ENCODE measurements at places on chromosomes 6 and 20. TPM values are rescaled to one million over a fixed set of nuclear protein-coding genes. Genes with fewer than 3 reads are reported as not detected.
A peak's percentile ranks its signal among the peaks of the same experiment; 100 is the strongest.

GRCh38 chr6:2623295-2623694 lies 127.4 kb downstream of the MYLK4 start:
- peak; percentile 76 for DNase-seq
- no peak overlapping the region for H3K4me3 ChIP-seq
- H3K4me1 ChIP-seq: no peaks in the 10 kb centered on the region
- H3K27ac ChIP-seq: no peak overlapping the region
- no peaks in the 10 kb centered on the region for H3K36me3 ChIP-seq

DNA sequence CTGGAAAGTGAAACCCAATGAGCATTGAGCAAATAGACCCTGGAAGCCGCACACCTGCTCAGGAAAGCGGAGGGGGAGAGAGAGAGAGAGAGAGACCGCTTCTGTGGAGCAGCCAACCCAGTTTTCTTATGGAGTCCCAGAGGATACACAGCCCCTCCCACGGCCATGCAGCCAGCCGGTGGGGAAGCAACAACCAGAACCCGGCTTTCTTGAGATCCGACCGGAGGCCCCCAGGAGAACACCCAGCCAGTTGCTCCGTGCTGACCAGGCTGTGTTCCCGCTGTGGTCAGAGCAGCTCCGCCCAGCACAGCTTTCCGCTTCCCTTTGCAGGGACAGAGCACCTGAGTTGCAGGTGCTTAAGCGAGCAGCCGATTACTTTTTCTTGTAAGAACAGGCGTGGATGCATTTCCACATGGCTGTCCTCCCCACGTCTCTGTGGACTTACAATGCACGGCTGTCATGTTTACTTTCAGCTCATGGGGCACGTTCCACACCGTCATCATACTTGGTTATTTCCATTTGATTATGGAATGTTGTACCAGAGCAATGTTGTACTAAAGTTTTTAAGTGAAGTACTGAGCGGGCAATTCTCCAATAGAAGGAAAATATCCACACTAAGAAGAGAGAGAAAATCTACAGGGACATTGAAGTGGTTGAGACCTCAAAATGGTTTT lies 381.9 kb downstream of the THBS2 start:
- DNase-seq: no peak
- H3K27me3 ChIP-seq: no peaks in the 10 kb centered on the region
- no peak overlapping the region for H3K27ac ChIP-seq
- H3K4me3 ChIP-seq: no peak overlapping the region
- no peaks in the 10 kb centered on the region for H3K36me3 ChIP-seq
- no peaks in the 10 kb centered on the region for H3K4me1 ChIP-seq

DNA sequence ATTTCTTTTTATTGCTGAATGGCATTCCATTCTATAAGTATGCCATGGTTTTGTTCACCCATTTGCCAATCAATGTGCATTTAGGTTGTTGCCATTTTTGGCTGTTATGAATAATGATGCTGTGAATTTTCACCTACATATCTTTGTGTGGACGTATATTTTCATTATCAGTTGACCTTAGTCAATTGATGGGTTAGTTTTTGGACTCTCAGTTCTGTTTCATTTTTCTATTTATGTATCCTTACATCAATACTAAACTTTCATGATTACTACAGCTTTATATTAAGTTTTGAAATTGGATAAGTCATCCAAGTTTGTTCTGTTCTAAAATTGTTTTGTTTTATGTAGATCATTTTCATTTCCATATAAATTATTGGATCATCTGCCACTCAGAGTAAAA lies 261.9 kb upstream of the CNR1 start:
- no peaks in the 10 kb centered on the region for H3K4me1 ChIP-seq
- no peaks in the 10 kb centered on the region for H3K27me3 ChIP-seq
- H3K36me3 ChIP-seq: no peaks in the 10 kb centered on the region
- no peak overlapping the region for H3K27ac ChIP-seq
- DNase-seq: no peak

The SLC22A16 gene
- not detected for total RNA-seq

The TTBK1 gene
- total RNA-seq: 1.0 TPM

DNA sequence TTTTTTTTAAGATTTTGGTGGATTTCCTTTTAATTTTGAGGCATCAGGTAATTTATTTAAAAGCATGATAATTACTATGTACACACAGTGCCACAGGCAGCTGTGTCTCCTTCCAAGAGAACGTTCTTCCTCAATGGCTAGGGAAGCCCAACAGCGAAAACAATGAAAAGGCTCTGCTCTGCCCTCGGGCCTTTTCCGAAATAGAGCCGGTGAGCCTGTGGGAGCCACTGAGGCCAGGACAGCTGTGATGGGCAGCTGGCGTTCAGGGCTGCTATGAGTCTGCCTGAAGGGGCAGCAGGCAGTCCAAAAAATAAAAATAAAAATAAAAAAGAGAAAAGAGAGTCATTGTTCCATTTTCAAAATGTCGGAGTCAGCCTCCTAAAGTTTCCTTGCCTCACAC lies 443.8 kb downstream of the KIF16B start:
- H3K4me3 ChIP-seq: no peak overlapping the region
- no peaks in the 10 kb centered on the region for H3K27me3 ChIP-seq
- no peak for DNase-seq
- no peak overlapping the region for H3K27ac ChIP-seq

The BMP2 gene
- total RNA-seq: 57.3 TPM

- no peaks in the 10 kb centered on the region for H3K36me3 ChIP-seq
- no peak overlapping the region for H3K27ac ChIP-seq
- peak overlapping the region; percentile 23 for H3K4me3 ChIP-seq
These were observed 104.9 kb upstream of the PRDM1 start for GRCh38 chr6:105981002-105981887.

GRCh38 chr6:149935246-149935645 lies 6.6 kb upstream of the ULBP2 start:
- H3K27ac ChIP-seq: no peak overlapping the region
- H3K27me3 ChIP-seq: peaks cover 37% of the 10 kb centered on the region
- no peak overlapping the region for H3K4me3 ChIP-seq
- peaks cover 9% of the 10 kb centered on the region for H3K4me1 ChIP-seq
- no peaks in the 10 kb centered on the region for H3K36me3 ChIP-seq

DNA sequence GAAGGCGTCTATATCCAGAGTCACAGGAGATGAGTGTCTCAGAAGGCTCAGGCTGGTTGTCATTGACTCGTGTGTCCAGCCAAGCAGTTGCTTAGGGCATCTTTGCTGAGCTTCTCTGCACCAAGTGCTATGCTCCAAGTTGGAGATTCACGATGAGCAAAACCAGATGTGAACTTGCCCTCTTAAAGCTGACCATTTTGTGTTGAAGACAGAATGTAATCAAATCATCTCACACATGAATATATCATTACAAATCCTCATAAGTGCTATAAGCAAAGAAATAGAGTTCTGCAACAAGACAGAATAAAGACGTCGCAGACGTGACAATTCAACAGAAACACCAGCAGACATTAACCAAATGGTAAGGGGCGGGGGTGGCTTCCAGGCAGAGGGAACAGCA lies 103.9 kb downstream of the ALDH8A1 start:
- H3K4me1 ChIP-seq: no peaks in the 10 kb centered on the region
- H3K36me3 ChIP-seq: no peaks in the 10 kb centered on the region
- H3K27me3 ChIP-seq: no peaks in the 10 kb centered on the region
- no peak overlapping the region for H3K4me3 ChIP-seq
- H3K27ac ChIP-seq: no peak overlapping the region

The TENT5A gene
- total RNA-seq: 20.1 TPM

DNA sequence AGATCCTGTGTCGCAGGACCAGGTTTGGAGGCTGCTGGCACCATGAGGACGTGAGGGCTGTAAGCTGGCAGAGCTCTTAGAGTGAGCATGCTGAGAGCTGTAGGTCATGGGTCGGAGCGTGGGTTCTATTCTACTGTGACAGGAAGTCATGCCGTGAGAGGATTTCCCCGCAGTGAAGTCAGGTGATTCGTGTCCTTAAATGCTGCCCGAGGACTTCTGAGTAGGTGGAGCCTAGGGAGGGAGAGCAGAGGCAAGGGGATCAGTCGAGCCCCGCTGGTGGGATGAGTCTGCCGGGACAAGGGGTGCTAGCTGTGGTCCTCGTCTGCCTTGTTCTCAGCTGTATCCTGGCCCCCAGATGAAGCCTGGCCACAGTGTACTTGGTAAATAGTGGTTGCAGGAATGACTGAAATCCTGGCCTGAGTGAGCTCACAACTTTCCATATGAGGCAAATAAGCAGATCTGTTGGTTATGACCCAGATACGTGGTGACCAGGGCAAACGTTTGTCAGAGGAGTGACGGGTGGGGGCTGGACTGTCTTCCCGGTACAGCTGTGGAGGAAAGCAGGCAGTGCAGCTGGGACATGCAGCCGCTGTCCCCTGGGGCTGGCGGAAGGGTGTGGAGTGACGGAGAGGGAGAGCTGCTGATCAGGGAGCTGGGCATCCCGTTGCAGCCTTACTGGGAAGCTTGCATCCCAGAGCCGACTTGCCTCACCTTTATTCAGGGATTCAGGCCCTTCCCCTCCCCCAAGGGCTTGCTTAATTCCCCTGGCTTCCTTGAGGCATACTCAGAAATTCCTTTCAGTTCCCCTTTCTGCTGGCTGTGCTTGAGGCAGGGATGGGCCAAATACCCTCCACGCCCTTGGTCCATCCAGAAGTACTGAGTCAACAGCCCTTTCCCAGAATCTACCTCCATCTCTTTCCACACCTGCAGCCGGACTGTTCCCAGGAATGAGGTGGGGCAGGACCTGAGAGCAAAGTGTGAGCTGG lies 250.9 kb upstream of the RREB1 start:
- peak overlapping the region; percentile 81 for H3K27ac ChIP-seq
- H3K36me3 ChIP-seq: no peaks in the 10 kb centered on the region
- H3K4me3 ChIP-seq: no peak overlapping the region
- H3K27me3 ChIP-seq: no peaks in the 10 kb centered on the region
- peak; percentile 79 for DNase-seq

DNA sequence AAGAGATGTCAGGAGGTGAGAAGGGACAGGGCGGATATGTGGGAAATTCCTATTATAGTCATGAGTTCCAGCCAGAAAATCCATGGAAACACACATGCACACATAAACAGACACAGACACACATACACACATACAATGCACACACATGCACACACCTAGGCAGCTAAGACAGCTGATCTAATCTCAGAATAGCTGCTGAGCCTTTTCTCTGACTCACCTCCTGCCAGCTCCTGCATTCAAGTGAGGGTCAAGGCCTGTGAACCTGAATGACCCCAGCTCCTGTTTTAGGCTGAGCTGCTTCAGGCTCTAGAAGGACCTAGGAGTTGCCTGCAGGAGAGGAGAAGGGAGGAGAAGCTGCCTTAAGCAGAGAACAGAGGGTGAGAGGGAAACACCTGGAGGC lies 21.6 kb upstream of the RAET1L start:
- H3K36me3 ChIP-seq: no peaks in the 10 kb centered on the region
- no peak for DNase-seq
- H3K4me1 ChIP-seq: no peaks in the 10 kb centered on the region
- no peak overlapping the region for H3K4me3 ChIP-seq
- peaks cover 2% of the 10 kb centered on the region for H3K27me3 ChIP-seq
- no peak overlapping the region for H3K27ac ChIP-seq

GRCh38 chr6:6696867-6697531 lies 108.5 kb downstream of the LY86 start:
- H3K36me3 ChIP-seq: no peaks in the 10 kb centered on the region
- H3K4me3 ChIP-seq: no peak overlapping the region
- peak; percentile 87 for DNase-seq
- peaks cover 36% of the 10 kb centered on the region for H3K4me1 ChIP-seq
- no peaks in the 10 kb centered on the region for H3K27me3 ChIP-seq

- no peaks in the 10 kb centered on the region for H3K27me3 ChIP-seq
- H3K4me1 ChIP-seq: no peaks in the 10 kb centered on the region
- peak; percentile 63 for DNase-seq
- H3K4me3 ChIP-seq: peak overlapping the region; percentile 24
- no peaks in the 10 kb centered on the region for H3K36me3 ChIP-seq
These were observed 63.7 kb upstream of the CD2AP start for GRCh38 chr6:47413752-47414422.

DNA sequence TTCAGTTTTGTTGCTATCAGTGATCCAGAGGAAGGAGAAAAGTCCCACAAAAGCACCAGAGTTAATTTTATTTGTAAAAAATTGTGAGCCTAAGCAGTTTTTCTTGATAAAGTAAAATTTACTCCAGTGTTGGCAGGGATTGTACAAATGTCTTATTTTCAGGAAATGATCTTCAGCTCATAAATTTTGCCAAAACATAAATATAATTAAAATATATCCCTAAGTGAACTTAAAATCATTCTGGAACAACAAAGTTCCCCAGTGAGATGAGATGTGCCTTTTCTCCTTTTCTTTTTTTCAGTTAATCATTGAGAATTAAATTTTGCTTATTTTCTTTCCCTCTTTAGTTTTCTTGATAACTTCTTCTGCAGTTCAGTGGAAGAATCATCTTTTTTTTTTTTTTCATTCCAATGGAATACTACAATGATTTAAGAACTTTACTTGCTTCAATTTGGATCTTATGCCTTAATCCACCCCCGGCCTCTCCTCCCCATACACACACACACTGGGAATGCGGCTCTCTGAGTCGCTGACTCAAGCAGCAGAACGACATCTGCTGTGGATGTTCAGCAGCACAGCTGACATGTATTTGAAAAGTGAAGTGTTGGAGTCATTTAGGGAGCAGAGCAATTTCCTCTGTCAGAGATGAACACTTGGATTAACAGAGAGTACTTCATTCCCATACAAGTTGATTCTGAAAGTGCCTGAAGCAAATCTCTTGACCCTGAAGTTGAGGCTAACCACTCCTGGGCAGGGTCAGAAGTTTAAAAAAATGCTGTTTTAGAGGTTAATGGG lies 27.7 kb upstream of the LAMA4 start:
- H3K4me1 ChIP-seq: no peaks in the 10 kb centered on the region
- DNase-seq: peak; percentile 35
- no peaks in the 10 kb centered on the region for H3K36me3 ChIP-seq
- H3K27me3 ChIP-seq: no peaks in the 10 kb centered on the region
- no peak overlapping the region for H3K4me3 ChIP-seq
- peak overlapping the region; percentile 22 for H3K27ac ChIP-seq

- no peak overlapping the region for H3K4me3 ChIP-seq
- DNase-seq: no peak
- H3K27ac ChIP-seq: no peak overlapping the region
- H3K27me3 ChIP-seq: no peaks in the 10 kb centered on the region
These were observed 20.9 kb upstream of the KCNG1 start for GRCh38 chr20:51043811-51044210.

The KHDC1L gene
- not detected for total RNA-seq

DNA sequence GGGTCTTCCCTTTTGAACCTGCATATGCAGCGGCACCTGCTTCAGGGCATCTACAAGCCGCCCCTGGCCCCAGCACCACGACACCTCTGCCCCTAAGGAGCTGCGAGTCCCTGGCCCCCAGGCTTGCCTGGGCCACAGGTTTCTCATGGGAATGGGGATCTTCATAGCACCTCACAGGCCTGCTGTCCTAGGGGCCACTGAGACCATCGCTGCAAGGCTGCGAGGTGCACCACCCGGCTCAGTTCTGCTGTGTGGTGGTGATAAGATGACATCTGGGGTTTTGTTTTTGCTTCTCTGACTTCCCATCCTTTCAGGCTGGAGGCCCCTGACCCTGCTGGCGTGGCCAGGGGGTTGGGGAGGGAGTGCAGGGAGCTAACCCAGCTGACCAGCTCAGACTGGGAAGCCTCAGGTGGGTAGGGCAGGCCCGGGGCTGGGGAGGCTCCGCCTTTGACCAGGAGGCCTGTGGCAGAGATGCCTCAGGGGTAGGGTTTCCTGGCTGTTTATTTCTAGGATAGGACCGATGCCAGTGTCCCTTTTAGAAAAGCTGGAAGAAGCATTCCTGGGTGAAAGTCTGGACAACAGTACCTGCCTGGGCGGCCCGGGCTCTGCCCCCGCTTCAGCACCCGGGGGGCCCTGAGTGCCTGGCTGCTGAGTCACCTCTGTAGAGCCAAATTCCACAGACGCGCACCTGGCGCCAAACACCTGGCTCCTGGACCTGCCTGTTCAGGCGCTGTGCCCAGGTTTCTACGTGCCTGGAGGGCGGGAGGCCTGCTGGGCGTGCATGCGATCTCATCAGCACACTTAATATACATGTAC lies 264.7 kb downstream of the DLL1 start:
- H3K27me3 ChIP-seq: peaks cover 11% of the 10 kb centered on the region
- H3K27ac ChIP-seq: no peak overlapping the region
- H3K4me3 ChIP-seq: no peak overlapping the region
- peak; percentile 45 for DNase-seq
- H3K4me1 ChIP-seq: peaks cover 18% of the 10 kb centered on the region
- no peaks in the 10 kb centered on the region for H3K36me3 ChIP-seq
